Stimulated activated CD4-positive, alpha-beta T cell treated with anti-CD3 and anti-CD28 coated beads, Interleukin-2, amount 100 ng/mL, for 24 hours (primary cell): ENCODE measurements at places on chromosomes 4 and X.

GRCh38 chr4:99710681-99711345, 53.2 kb upstream of the C4orf54 start:
- DNase-seq: no peak

DNA sequence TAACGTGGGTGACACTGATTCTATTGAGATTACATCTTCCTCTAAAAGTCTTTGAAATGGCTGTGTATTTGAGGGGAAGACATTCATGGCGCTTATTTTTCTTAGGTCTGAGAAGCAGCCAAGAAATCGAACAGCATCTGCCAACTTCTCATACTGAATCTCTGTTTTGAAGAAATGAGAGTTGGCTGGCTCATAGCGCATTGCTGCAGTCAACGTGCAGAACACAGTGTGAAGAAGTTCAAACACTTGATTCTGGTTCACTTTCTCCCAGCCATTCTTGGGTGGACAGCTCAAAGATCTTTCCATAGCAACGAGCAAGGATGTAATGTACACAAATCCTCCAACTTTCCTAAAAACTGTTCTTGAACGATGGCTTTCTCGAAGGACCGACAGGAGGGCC, 156.5 kb downstream of the WDFY3 start:
- no peak for DNase-seq

DNA sequence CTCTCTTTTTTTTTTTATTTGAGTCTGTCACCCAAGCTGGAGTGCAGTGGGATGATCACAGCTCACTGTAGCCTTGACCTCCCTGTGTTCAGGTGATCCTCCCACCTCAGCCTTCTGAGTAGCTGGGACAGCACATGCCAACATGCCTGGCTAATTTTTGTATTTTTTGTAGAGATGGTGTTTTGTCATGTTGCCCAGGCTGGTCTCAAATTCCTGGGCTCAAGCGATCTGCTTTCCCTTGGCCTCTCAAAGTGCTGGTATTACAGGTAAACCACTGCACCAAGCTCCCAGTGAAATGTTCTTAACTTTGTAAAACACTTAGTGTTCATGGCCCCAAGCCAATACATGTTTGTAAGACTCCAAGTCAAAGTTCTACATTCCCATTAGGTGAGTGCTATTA, 316.1 kb downstream of the KCTD8 start:
- no peak for DNase-seq

- DNase-seq: no peak
Measured at GRCh38 chr4:70818921-70819320, 20.8 kb downstream of the GRSF1 start.
